Stimulated activated CD4-positive, alpha-beta T cell treated with anti-CD3 and anti-CD28 coated beads, Interleukin-4, amount 100 ng/mL, for 1 hour (primary cell): ENCODE measurements at places on chromosomes 5 and 9.

DNA sequence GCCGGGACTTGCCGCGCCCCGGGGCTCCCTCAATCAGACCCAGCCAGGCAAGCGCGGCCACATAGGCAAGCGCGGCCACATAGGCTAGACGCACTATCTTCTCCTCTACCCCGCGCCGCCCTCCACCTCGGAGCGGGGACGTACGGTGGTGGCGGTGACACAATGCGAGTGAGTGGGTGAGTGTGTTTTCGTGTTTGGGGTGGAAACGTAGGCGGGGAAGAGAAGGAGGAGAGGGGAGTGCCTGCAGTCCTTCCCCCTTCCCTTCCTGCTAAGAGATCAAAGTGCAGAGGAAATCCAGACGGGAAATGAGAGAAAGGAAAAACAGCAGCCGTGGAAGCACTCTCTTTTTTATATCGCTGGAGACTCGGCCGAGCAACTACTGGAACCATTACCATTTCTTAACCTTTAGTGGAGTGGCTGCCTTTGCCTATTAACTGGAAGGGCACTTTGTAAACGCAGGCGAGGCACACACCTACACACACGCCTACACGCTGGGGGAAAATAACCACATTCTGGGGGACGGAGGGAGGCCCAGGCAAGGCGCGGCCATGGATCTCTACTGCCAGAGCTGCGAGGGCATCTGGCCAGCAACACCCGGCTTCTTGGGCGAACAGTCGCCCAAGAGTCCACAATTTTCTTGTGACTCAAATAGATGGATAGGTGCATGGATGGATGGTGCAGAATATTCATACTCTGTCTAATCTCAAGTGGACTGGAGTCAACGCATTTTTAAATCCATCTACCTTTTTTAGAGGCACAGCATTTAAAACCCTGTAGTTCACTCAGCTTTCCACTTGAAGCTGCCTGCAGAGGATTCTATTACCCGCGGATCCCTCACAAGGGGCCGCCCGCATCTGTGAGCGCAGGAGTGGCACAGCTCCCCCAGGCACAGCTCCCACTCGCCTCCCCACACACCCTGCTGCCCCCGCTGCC is 2.1 kb downstream of the EDIL3 start:
- DNase-seq, result no peak

DNA sequence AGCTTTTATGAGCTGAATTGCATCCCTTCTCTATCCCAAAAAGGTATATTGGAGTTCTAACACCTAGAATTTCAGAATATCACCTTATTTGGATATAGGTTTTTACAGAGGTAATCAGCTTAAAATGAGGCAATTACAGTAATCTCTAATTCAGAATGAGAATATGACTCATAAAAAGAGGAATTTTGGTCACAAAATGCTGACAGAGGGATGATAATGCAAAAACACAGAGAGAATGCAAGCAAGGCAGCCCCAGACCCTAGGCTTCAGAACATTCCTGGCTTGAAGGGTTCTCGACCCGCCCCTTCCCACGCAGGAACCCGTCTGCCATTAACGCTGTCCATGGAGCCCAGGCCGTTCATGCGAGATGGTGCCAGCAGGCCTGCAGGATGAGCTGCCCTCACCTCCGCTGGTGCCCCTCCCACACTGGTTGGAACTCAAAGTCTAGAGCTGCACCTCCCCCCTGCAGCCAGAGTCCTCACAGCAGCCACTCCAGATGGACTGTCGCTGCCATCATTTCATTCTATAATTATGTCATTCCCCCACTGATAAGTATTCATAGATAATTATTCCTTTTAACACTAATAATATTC is 1173.4 kb upstream of the ACO1 start:
- DNase-seq, result peak; percentile 19

- DNase-seq, result peak; percentile 29
Observed at GRCh38 chr5:65172486-65173129, 309.1 kb downstream of the ADAMTS6 start.

- no peak for DNase-seq
Observed at GRCh38 chr9:77710316-77710715, 62.2 kb upstream of the GNA14 start.

GRCh38 chr5:66197764-66198405 is 53.8 kb downstream of the SREK1 start:
- no peak for DNase-seq
